ENCODE measurements at places on chromosomes 12 and 14.

- DNase-seq, result no peak
Observed at GRCh38 chr12:91871751-91872150, 273.9 kb downstream of the BTG1 start.

GRCh38 chr14:51527073-51527472 is 124.6 kb upstream of the FRMD6 start:
- no peak for DNase-seq

DNA sequence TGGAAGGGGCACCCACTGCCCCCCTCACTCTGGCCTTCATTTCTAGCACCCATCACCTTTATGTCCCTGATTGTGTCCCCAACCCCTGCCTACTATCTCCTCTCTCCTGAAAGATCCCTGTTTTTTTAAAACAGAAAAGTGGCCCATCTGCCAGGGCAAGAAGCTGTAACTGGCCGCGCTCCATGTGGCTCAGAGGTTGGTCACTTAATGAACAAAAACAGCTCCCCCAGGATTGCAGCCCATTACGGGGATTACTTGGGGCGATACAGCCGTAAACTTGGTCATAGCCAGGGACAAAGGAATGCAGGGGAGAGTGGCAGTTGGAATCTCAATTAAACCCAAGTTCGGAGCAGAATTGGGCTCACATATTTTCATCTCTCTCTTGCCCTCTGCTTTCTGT is 34.8 kb upstream of the VSX2 start:
- DNase-seq, result no peak

DNA sequence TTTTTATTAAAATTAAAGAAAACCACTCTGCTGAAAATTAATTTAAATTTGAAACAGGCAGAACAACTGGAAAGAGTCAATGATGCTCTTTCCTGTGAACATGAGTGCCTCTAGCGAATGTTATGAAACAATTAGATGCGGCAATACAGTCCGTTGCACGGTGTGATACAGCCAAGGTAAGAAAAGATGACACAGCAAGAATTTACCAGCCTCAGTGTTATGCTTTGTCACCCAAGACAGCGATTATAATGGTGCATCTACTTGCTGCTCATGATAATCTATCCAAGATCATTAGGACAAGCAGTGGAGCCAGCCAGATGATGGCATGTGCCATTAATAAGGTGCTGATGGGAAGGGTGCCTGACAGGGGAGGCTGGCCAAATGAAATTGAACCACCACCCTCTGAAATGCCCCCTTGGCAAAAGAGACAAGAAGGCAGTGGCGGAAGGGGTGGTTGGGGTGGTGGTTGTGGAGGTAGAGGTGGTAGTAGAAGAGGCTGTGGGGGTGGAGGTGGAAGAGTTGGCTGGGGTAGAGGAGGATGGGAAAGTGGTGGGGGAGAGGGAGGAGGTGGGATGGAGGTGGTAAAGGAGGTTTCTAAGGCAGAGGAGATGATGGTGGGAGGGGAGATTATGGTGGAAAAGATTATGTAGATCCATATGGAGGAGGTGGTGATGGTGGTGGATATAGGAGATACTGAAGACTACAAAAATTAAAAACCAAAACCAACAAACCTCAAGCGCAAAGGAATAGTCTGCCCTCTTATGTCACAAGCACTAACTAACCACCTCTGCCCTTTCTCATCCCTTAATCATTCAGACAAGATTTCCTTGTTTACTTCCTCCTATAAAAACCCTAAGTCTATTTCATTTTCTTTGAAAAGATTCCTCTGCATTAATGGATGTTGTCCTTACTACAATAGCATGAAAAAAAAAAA is 4.0 kb upstream of the RESF1 start:
- no peak for DNase-seq

DNA sequence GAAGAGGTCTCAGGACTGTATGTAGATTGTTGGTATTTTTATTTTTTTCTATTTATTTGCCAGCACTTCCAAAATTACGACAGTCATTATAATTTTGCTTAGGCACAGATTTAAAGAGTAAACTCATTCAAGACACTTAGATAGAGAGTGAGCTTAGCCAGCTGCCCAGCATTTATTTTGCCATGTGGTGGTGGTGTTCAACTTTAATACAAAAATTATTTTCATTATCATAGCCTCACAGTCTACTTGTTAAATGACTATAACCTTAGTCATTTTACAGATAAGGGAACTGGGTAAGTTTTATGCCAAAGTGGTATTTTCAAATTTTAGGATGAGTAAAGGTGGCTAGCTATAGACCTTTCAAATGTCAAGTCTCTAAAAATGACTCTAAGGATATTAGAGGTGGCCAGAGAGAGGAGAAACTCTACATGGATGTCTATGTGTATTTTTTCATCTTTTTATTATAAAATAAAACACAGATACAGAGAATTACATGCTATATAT is 66.7 kb downstream of the LRRC9 start:
- no peak for DNase-seq
